A549 treated with RU486 at 1 μM for 4 hours (cell line): ENCODE measurements at places on chromosomes 3 and 15. TPM values are rescaled to one million over a fixed set of nuclear protein-coding genes. Genes with fewer than 3 reads are reported as not detected.

CPLX3 gene
- not detected in 5 replicates for total RNA-seq

TMEM212 gene
- not detected in 5 replicates for total RNA-seq

DCLK3 gene
- not detected in 5 replicates for total RNA-seq

GOLGA8Q gene
- 0.15 to 0.61 TPM (median 0.25 TPM) in 3 of 5 replicates, not detected in the others for total RNA-seq

GATM gene
- 2.2 to 3.0 TPM (median 2.5 TPM) in 5 replicates for total RNA-seq

CCDC13 gene
- total RNA-seq: 0.48 to 1.1 TPM (median 0.58 TPM) in 5 replicates

CCR5 gene
- total RNA-seq: not detected in 5 replicates

CADPS gene
- not detected in 5 replicates for total RNA-seq

ARL8B gene
- total RNA-seq: 41.4 to 74.3 TPM (median 66.6 TPM) in 5 replicates

SLC25A26 gene
- 18.0 to 21.4 TPM (median 18.8 TPM) in 5 replicates for total RNA-seq

COL8A1 gene
- not detected in 5 replicates for total RNA-seq

DENND6A gene
- total RNA-seq: 4.6 to 7.6 TPM (median 7.0 TPM) in 5 replicates

CCR1 gene
- 0.05 TPM in 1 of 5 replicates, not detected in the others for total RNA-seq

MUSTN1 gene
- not detected in 5 replicates for total RNA-seq

CAND2 gene
- 0.31 to 0.45 TPM (median 0.40 TPM) in 5 replicates for total RNA-seq
